ENCODE measurements at places on chromosomes 5 and 9. TPM values are rescaled to one million over a fixed set of nuclear protein-coding genes. Genes with fewer than 3 reads are reported as not detected.

GRCh38 chr9:4515958-4516375 lies 25.7 kb downstream of the SLC1A1 start:
- no peak for DNase-seq

GRCh38 chr9:114176624-114177291 lies 21.4 kb downstream of the COL27A1 start:
- peak; percentile 30 for DNase-seq

DNA sequence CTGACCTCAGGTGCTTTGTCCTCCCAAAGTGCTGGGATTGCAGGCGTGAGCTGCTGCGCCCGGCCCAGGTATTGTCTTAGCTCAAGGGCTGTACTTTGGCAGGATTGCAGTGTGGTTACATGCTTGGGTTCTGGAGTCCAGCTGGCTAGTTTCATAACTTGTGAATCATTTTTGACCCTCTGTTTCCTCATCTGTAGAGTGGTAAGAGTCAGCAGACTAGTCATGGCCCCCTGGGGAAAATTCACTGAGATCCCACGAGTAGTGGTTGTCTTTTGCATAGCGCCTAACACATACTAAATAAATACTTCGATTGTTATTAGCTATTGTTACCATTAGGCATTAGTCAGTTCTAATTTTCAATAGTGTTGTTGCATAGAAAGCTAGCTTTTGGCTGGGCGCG lies 14.3 kb downstream of the PTPA start:
- DNase-seq = peak; percentile 86

DNA sequence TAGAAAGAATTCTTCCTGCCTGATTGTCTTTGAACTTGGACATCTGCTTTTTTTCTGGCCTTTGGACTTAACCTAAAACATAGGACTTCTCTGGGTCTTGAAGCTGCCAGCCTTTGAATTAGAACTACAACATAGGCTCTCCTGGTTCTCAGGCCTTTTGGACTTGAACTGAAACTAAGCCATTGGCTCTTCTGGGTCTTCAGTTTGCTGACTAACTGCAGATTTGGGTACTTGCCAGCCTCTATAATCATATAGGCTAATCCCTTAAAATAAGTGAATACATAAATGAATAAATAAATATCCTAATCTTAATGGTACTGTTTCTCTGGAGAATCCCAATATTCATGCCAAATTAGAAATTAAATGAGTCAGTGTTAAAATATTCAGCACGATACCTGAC lies 473.4 kb upstream of the PAPPA start:
- DNase-seq = peak; percentile 21

FBP2 gene
- not detected for total RNA-seq

TLE1 gene
- 12.1 TPM for total RNA-seq

GRCh38 chr5:136113606-136114005 lies 19.0 kb upstream of the SMAD5 start:
- no peak for DNase-seq

PTGDS gene
- not detected for total RNA-seq

DNA sequence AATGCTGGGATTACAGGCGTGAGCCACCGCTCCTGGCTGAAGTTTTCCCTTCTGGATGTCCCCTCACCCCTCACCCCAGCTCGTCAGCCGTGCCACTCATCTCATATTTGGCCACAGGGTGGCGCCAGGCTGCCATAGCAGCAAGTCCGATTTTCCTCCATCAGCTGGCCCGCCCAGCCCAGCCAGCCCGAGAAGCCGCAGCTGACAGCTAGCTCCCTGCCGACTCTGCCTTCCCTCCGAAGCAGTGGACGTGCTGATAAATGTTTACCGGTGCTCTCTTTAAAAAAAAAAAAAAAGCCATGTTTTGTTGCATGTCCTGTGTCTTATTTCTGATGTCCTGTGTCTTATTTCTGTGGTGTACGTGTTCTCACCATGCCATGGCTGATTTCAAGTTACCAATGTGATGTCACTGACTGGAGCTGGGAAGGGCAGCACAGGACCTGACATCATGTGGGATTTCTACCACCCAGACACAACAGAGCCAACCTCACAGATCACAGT lies 58.3 kb downstream of the PFDN1 start:
- DNase-seq = peak; percentile 83

DNA sequence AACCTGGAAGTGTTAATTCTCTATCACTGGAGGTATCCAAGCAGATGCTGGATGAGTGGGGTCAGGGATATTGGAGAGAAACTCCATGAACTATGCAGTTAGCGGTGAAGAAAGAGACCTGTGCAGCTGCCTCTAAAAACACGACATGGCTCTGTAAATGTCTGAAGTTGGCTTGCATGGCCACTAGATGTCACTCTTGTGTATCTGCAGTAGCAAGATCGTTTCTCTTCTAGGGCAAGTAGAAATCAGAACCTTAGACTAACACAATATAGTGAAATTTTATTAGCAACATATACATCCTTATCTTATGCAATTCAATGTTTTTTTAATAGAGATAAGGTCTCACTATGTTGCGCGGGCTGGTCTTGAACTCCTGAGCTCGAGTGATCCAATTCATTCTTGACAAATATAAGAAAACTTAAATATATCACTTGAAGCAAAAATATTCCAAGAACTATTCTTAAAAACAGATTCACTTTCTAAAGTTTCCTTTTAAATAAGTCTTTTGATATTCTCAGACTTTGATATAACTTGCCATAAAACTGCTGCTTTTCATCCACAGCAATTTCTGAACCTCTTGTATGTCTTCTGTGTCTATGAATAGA lies 2.9 kb downstream of the OR2S2 start:
- peak; percentile 68 for DNase-seq

DNA sequence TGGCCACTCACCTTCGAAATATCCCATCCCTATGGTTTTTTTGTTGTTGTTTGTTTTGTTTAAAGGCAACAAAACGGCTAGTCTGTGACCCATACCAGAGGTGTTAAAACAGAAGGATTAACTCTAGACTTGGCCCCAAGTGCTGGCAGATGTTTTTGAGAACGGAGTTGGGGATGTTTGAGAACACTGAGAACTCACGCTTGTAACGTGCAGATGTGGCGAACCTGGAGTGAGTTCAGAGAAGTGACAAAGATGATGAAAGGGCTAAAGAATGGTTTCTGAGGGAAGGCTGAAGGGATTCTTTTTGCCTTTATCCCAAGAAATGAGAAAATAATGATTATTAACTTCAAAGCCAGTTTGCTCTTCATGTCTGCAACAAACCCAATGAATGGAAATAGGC lies 286.5 kb downstream of the ZNF608 start:
- DNase-seq = no peak

COL23A1 gene
- not detected for total RNA-seq

FAXDC2 gene
- 1.8 TPM for total RNA-seq

IRX4 gene
- not detected for total RNA-seq

SFXN1 gene
- 202 TPM for total RNA-seq

GRCh38 chr5:66671305-66671704 lies 75.1 kb downstream of the MAST4 start:
- no peak for DNase-seq

DNA sequence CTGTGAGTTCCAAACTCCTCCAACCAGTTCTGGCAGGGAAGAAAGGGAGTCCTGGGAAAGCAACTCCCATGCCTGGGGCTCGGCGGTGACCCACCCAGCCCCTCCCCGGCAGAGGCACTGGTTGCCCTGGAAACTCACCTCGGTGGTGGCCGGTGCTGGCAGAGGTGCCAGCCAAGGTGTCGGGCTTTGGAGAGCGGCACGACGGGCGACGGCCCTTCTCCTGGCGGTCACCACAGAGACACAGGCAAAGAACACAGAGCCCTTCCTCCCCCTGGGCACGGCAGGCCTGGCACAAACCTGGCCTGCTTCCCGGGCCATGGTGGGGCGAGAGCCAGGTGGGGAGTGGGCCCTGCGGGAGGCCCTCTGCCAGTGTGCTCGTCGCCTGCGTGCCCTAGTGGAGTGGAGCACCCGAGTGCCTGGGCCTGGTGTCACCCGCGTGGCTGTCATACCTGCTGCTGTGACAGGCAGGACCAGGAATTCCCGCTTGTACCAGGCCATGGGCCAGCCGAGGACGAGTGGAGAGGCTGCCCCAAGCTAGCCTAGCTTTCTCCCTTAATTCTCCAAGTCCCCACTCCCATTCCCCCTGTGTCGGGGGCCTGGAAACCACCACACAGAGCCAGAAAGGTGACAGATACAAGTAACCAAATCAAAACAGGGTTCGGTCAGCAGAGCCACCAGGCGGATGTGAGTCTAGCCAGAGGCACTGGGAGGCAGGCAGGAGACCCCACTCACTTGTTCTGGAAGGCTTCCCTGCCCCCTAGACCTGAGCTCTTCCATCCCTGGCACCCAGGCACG lies 8.2 kb upstream of the RALGDS start:
- DNase-seq = no peak

DNA sequence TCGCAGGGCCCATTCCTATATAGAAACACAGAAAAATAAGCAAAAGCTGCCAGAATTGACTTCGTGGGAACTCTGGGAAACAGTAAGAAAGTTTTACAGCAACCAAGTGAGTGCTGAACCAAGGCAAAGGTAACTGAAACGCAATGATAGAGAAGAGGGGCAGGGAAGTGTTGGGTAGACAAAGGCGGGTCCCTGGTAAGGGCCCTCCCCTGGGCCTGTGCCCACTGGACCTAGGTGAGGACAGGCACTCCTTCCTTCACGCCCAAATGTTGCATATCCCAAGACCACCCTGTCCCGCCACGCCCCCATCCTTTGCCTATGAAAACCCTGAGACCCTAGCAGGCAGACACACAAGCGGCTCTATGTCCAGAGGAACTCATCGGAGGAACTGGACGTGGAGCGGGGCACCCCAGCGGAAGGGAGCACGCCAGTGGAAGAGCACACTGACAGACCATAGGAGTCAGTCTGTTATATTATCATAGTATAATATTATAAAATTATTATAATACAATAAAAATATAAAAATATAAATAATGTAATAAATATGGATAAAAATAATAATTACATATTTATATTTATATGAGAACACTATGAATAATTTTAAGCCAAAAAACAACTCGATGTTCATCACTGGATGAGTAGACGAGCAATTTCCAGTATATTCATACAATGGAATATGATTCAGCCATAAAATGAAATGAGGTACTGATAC lies 27.9 kb downstream of the CDKN2A start:
- no peak for DNase-seq

DNA sequence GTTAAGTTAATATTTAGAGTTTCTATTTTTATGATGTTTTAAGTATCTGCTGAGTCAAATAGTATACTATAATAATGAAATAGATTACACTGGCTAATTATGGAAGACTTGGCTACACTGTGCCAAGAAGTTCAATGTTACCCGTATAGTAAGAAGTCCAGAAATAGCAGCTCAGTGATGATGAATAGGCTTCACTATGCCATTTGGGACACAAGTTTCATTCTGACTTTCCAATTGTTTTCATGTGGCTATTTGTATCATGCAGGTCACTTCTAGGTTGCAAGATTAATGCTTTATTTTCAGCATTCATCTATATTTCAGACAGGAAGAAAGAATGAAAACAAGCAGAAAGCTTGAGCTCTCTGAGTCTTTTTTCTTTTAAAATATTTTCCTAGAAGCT lies 194.5 kb upstream of the RIOK2 start:
- DNase-seq = no peak

DNA sequence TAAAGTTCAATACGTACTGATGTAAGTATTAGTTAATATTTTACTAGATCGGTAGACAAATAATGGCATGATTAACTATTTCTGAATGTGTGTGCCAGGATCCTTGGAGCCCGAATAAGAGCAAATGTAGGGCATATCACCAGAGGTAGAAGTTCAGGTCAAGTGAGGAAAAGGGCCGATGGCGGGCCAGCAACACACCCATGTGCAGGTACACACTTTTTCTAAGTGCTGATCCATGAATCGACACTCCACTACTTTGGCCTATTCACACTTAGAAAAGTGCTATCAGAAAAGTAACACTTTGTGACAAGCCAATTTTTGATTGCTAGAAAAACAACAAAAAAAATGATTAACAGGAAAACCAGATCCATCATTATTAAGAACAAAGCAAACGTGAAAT lies 150.3 kb downstream of the AUH start:
- DNase-seq = no peak

DNA sequence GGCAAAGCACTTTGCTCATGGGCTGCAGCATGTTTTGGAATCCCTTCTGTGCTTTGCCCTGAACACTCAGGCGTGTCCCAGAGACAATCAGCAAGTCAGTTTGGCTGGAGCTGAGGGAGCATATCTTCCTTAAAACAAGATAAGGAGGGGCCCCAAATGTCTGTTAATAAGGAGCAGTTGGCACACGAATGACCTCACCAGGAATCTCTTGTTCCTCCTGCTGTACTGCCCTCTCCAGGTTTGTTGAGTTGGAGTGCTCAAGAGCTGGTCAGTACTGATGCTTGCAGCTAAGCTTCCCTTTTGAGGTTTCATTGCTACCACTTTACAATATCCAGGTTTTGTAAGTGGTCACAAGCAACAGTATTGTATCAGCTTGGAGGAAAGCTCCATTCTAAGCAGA lies 101.3 kb upstream of the EGFLAM start:
- DNase-seq = no peak

MARCOL gene
- total RNA-seq = not detected

DNA sequence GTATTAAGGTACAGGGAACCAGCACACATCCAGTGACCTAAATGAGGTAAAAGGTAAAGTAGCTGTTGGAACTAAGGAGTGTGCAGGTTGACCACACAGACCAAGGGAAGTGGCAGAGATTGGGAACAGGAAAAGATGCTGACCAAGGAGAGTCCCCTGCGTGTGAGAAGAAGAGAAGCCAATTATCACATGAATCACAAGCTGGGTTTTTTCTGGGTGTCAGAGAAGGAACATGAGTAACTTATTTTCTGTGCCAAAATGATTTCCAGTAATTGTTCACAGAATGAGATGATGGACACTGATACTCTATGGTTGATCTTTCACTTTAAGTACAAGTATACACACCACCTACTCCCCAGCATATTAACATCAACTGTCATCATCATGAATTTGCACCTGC lies 130.7 kb upstream of the ACO1 start:
- DNase-seq = no peak

ENHO gene
- 1.1 TPM for total RNA-seq

GRCh38 chr9:122020398-122020797 lies 72.7 kb downstream of the TTLL11 start:
- no peak for DNase-seq

GRCh38 chr5:55364537-55365055 lies 56.8 kb downstream of the MTREX start:
- DNase-seq = no peak

ANGPTL2 gene
- total RNA-seq = 0.17 TPM

OR13C8 gene
- total RNA-seq = not detected

DNA sequence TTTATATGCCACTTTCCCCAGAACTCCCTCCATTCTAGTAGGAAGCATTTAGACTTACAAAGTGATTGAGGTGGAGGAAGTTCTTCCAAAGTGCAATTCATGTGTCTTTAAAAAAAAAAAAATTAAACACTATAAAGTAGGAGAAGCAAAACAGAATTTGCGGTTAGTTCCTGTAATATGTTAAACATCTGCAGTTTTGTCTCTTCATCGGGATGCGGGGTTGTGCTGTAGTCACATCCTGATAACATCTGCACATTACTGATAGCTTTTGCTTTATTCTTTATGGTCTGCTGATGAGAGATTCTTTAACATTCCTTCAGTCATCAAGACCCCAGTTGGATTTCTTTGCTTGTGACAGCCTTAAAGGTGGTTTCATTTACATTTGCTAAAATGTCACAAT lies 694.3 kb downstream of the NR2F1-AS1 start:
- no peak for DNase-seq

PLAC8L1 gene
- total RNA-seq = not detected

CHSY3 gene
- 2.4 TPM for total RNA-seq
